Brain (organoid and tissue), 16 donors: ENCODE measurements at places on chromosomes 5 and 9.

DNA sequence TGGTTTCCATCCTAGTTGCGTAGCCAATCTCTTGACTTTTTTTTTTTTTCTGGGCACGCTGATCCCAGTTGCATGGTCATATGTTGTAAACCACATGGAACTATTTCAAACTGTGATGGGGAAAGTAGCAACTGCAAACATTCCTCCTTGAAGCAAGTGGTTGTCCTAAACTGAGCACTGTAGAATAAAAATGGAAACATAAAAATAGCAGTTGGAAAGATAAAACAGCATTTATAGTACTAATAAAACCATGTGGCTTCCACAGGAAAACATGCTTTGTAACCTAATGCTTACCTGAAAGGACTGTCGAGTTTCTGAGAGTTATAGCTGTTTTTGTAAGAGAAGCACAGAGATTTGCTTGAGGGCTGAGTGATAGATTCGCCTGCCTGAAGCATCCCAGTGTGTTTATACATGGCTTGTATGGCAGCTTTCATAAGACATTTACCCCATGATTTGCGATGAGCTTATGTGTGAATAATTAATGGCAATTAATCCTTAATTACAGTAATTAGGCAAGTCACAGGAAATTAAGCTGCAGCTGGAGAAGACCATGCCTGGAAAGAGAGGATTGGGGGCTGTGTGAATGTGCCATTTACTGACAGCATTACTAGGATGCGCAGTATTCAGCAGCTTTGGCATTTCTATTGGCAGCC lies 136.5 kb downstream of the PBX3 start:
- peak; percentile 67 for DNase-seq

GRCh38 chr9:138095813-138096518 lies 218.4 kb downstream of the CACNA1B start:
- DNase-seq, result no peak

DNA sequence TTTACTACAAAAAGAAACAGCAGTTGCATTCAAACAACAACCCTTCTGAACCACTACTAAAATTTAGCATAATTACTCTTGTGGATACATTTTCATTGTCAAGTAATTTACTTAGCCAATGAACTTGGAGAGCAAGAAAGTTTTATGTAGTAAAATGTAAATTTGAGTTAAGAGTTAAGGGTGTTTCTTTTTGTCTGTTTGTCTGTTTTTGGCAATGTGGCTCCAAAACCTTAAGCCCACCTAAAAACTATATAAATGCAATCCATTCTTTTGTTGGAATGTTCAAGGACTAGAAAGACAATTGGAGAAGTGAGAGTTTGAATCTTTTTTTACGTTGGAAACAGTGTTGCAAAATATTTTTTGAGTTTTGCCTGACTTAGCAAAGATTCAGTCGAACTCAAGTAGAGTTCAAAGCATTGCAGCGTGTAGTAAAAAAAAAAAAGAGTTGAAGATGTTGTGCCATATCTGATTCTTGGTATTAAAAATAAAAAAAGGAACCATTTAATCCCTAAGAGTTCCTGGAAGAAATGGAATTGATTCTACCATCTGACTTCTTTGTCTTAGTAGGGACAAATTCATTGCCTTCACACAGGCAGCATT lies 867 bp downstream of the SYK start:
- no peak for DNase-seq

GRCh38 chr5:122844910-122845228 lies 544 bp upstream of the SNX24 start:
- no peak for DNase-seq

- no peak for DNase-seq
Observed at GRCh38 chr5:39216631-39217030, 2.7 kb downstream of the FYB1 start.

DNA sequence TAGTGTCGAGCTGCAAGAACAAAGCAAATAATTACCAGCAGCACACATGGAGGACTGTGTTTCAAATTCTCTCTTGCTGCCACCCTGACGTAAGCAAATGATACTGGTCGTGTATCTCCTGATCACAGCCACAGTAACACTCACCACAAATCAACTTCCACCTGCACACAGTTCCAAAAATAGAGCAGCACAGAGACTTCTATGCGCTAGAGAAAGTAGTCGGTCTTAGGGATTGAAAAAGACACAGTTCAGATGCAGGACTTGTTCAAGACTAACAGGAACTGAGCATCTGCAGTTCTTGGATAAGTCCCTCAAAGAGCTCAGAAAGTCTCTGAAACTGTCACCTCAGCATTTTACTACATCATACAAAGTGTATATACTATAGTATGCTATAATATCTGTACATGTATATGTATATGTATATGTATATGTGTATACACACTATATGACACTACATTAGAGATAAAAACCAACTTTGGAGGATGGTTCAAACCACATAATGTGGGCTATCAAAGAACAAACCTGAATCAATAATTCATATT lies 279.0 kb downstream of the GLIS3 start:
- DNase-seq, result no peak

DNA sequence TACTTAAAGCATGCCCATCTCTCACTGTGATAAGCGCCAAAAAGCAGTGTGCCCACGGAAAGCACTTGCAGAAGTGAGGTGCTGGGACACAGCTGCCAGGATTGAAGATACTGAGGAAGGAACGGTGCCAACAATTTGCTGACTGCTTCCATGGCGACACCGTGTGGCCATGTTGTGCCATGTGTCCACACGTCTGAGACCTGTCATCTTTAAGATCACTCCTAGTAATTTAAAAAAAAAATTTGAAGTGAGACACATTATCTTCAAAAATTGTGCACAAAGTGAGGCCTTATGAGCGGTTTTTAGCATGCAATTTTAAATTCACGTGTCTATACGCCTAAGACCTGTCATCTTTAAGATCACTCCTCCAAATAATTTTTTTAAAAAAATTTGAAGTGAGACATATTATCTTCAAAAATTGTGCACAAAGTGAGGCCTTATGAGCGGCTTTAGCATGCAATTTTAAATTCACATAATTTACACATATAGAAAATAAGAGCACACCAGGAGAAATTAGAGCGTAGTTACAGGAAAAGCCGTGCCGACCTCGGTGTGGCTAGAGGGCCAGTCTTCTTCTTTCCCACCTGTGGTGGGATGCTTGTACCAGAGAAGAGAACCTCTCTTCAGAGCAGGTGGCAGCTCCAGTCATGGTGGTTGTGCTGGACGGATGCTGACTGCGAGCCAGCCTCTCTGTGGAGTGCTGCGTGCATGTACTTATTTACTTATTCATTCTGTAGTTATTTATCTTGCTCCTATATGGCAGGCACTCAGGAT lies 21.4 kb upstream of the FLT4 start:
- DNase-seq, result peak; percentile 91

- no peak for DNase-seq
Observed at GRCh38 chr9:87701931-87702421, 23.9 kb upstream of the CTSL start.

DNA sequence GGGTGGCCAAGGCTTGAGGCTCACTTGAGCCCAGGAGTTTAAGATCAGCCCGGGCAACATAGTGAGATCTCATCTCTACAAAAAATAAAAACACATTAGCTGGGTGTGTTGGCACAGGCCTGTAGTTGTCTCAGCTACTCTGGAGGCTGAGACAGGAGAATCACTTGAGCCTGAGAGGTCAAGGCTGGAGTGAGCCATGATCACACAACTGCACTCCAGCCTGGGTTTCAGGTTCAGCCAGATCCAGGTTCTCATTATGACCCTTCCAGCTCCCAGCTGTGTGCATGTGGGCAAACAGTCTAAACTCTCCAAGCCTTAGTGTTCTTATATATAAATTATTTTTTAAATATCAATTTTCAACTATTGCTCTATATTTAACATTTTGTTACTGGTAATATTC lies 67.9 kb downstream of the ALDH7A1 start:
- DNase-seq, result no peak

- DNase-seq, result no peak
Observed at GRCh38 chr9:131636593-131636992, 91.3 kb downstream of the PRRT1B start.

DNA sequence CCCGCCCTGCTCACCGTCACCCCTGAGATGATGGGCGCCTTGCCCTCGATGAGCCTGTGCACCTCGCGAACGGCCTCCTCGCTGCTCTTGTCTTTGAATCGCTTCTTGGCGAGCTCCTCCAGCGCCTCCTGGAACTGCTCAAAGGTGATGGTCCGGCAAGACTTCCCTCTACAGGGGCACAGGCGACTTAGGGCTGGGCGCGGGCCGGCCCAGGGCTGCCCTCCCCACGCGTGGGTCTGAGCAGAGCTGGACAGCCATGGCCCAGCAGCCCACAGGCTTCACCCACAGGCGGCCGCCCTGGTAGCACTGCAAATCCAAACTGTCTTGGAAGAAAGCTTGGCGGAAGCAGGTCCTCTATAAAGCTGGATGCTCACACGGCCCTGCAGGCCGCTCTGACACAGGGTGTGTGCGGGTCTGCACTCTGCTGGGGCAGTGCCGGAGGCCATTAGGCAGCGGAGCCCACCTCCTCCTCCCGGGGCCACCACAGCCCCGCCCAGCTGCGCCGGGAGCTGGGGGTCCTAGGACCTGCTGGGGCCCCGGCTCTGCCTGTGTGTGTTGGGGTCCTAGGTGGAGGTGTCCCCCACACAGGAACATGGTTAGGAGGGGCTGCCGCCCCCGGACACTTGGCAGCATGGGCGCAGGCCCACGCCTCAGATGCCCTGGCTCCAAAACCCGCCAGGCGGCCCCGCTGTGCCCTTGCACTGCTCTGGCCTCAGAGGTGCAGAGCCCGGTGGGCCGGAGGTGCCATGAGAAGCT lies 27.0 kb downstream of the TPPP start:
- no peak for DNase-seq

- DNase-seq, result no peak
Observed at GRCh38 chr5:32030222-32030621, 143.9 kb downstream of the GOLPH3 start.
